ENCODE measurements at places on chromosomes 12 and 14.

DNA sequence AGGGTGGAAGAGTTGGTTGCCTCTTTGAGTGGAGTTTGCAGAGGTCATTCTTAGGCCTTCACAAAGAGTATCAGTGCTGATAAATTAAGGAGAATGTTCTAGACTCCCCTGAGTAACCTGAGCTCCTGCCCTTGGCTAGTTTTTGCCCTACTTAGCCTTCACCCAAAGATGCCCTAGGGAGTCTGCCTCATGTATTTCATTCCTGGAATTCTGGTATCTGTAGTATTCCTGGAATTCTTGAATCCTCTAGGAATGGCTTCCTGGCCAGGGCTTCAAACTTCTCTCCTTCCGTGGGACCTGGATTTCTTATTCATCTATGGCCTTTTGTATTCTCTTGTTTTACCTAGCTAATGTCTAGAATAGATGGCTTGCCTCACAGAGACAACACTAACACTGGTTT lies 701.1 kb downstream of the NOVA1 start:
- no peak for DNase-seq

- no peak for DNase-seq
Measured at GRCh38 chr12:3483089-3483488, 7.9 kb upstream of the PRMT8 start.

DNA sequence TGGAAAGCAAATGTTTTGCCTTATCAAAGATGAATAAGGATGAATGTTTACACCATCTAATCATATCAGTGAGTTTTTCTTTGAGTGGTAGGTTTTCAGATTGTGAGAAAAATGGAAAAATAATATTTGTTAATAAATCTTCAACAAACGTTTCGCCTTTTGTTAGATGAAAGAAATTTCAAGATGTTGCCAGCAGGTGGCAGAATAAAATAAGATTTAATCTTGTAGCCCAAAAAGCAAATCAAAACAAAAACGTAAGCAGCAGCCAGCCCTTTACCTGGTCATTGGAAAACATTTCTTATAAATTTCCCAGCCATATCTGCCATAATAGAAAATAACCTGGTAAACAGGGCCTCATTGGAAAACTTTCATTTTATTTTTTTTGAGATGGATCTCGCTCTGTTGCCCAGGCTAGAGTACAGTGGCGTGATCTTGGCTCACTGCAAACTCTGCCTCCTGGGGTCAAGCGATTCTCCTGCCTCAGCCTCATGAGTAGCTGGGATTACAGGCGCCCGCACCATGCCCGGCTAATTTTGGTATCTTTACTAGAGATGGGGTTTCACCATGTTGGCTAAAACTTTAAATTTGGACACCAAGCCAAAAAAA lies 15.4 kb upstream of the TMEM120B start:
- DNase-seq: no peak

DNA sequence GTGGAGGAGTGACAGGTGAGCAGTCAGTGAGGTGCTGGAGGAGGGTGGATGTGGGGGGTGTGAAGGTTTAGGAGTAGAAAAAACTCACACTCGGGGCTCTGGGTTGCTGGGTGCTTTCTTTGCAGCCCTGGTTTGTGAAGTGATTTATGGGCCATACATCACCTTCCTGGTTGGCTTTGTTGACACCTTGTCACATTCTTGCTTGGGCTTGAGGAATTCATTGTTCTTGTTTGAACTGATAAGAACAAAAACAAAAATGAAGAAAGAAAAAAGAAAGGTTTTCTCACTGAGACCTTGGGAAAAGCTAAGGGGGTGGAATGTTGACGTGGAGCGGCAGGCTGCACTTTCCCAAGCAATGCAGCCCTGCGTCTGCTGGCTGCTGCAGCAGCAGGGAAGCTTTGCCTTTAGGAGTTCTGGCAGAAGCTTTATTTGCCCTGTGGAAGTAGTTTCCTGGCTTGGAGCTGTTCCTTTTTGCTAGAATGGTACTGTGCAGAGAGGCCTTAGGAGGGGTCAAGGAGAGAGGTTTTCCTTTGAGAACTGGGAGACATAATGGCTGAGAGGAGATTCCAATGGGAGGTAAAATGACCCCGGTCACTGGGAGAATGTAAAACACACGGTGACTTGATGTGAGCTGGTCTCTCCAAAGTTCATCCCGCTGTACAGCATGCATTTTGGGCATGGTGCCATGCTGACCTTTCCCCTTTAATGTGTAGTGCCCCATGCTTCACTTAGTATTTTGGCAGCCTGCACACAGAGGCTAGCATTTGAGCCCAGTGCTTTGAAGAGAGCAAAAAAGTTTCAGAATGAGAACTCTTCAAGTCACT lies 52.8 kb downstream of the HMGA2 start:
- no peak for DNase-seq
